M059J (cell line): ENCODE measurements at places on chromosomes 13 and 19. TPM values are rescaled to one million over a fixed set of nuclear protein-coding genes. Genes with fewer than 3 reads are reported as not detected.

DNA sequence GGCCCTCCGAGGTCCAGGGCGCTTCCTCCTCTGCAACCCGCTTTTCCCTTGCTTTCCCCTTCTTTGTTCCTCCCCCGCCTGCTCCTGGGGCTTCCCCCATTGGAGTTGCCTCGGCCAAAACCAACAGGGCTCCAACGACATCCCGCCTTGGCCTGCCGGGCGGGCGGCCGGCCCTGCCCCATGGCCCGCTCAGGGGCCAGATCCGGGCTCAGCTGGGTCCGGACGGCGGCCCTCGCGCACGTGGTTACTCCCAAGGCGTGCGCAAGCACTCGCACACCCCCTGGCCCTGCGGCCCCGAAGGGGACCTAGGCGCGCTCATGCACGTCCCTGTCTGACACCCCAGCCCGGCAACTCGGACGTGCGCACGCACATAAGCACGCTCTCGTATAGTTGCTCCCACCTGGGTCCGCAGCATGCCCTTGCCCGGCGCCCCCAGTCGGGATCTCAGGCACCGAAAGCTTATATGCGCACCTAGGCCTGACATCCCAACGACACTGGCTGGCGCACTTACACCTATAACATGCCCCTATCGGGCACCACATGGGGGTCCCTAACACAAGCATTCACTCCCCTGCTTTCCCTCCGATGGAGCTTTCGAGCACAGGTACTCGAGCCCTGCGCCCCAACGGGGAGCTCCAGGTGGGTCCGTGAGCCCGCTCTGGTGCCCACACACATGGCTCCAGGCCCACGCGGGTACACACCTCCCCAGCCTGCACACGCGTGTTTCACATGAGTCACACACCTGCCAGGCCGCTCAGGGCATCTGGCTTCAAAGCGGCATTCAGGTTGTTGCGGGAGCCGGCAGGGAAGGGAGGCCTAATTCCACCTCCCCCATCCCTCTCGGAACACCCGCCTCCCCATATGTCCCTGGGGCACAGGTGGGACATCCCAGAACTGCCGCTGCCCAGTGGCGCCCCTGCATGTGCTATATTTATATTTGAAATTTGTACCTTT is 15.0 kb downstream of the NFIX start:
- no peak for DNase-seq

GRCh38 chr13:71605744-71606143 is 261.3 kb downstream of the DACH1 start:
- no peak for DNase-seq

- DNase-seq: no peak
Observed at GRCh38 chr19:14401468-14402195, 17.5 kb downstream of the DDX39A start.

GRCh38 chr19:12596927-12597548 is 13.6 kb downstream of the ZNF490 start:
- no peak for DNase-seq

GRCh38 chr19:21484631-21485030 is 20.8 kb upstream of the ZNF429 start:
- no peak for DNase-seq

DNA sequence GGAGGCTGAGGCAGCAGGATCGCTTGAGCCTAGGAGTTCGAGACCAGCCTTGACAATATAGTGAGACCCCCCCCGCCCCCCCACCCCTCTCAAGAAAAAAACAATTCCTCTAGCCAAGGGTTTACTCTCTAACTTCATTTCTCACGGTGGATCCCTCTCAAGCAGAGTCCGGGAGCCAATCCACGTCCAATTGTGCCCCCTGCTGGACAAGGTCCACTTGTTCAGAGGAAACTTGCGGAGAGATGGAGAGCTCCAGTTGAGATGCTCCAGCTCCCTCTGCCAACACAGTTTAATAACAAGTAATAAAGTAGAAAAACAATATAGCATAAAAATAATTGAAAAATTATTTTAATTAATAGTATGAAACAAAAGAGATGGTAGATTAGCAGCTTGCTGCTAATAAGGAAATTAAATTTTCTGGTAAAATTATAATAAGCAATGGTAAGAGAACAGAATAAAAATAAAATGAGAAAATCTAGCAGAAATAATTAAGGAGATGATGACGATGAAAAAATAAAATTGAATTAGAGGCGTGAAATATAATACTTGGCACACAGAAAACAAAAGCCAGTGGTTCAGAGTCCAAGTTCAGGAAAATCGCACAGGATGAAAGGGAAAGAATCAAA is 14.5 kb upstream of the SIGLEC14 start:
- peak; percentile 75 for DNase-seq

GRCh38 chr19:47430041-47430802 is 10.9 kb upstream of the MEIS3 start:
- DNase-seq: peak; percentile 33

DNA sequence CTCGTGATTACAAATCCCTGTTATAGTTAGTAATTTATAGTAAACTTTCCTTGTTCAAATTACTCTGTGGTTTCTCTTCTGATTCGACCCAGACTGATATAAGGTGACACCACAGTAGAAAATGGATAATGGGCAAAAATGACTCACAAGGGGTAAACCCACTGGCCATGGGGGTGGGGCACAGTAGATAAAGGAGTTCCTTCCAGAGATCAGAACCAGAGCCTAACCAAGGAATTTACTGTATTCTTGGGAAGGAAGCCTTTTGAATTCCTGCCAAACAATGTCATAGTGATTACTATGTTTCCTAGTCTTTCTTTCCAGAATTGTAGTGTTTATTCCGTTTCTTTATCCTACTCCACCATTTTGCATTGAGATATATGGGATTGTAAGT is 21.9 kb downstream of the MIR17HG start:
- peak; percentile 75 for DNase-seq

GRCh38 chr19:3790209-3790734 is 4.1 kb upstream of the MATK start:
- DNase-seq: no peak

- DNase-seq: no peak
Observed at GRCh38 chr13:41499452-41499851, 42.1 kb downstream of the RGCC start.

GRCh38 chr19:3826163-3826562 is 40.0 kb upstream of the MATK start:
- DNase-seq: no peak

- DNase-seq: no peak
Observed at GRCh38 chr19:8046569-8047165, 5.9 kb upstream of the CCL25 start.

DNA sequence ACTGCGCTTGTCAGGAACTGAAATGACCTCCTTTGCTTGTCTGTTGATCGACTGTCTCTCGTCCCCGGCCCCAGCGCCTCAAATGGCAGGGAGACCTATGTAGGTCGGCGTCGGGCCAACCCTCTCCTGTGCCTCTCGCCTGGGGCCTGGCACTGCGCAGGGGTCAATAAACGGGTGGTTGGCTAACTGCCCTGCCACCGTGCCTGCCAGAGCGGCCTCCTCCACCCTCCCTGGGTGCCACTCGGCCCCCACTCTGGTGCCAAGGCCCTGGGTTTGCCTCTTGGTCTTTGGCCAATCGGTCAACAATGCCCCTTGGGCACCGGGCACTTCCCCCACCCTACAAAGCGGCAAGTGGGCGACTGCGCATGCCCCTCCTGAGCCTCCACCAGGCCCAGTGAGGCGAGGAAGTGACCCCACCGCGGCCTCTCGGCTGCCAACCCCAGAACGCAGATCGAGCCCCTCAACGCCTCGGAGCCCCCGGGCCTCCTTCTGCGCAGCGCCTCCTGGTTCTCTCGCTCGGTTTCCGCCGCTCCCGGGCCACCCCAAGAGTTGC is 1.1 kb downstream of the KEAP1 start:
- DNase-seq: peak; percentile 74

GRCh38 chr13:71149046-71149445 is 718.0 kb downstream of the DACH1 start:
- DNase-seq: no peak

GRCh38 chr19:3243819-3244700 is 19.6 kb downstream of the CELF5 start:
- peak; percentile 57 for DNase-seq

- no peak for DNase-seq
Observed at GRCh38 chr19:10762656-10763055, 44.8 kb downstream of the DNM2 start.

- no peak for DNase-seq
Observed at GRCh38 chr19:45676851-45677263, 8.8 kb downstream of the GIPR start.

- no peak for DNase-seq
Observed at GRCh38 chr13:106143930-106144709, 391.3 kb downstream of the EFNB2 start.

DNA sequence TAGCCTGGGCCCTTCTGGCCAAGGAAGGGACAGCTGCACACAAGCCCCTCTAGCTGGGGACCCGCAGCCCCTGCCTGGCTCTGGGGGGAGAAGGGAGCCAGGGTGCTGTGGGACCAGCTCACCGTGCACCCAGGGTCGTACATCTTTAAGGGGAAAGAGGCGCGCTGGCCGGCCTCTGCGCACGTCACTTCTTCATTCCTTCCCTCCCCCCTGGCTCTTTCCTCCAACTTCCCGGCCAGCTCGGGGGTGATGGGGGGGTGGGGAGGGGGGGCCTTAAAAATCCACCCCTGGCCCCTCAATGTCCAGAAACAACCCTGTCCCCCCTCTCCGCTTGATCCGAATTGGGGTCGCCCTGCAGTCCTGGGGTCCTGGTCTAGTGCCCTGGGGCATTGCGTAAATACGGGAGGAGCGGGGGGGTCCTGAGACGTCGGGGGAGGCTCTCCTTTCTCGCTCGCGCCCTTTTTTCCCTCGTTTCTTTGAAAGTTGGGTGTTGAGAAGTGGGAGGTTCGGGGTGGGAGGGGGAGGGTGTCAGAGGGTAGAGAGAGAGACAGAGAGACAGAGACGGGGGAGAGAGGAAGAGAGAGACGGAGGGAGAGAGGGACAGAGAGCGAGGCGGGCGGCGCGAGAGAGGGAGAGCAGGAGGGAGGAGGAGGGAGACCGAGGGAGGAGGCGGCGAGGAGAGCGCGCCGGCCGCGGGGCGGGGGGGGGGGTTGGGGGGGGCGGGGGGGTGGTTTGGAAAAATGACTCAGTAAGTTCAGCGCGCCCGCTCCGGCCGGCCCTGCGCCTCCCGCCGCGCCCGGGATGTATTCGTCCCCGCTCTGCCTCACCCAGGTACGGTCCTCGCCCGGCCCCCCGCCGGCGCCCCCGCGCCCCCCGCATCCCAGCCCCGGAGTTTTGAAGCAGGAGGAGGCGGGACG is at the start of gene NFIC:
NFIC (plus strand) TSS at position 748 of the 917 bp plus-strand sequence; CDS start at position 802, 54 bp downstream.
- peak; percentile 86 for DNase-seq

GRCh38 chr19:1822210-1822609 is 10.1 kb upstream of the ATP8B3 start:
- no peak for DNase-seq

GRCh38 chr19:28746478-28746877 is 466.5 kb downstream of the UQCRFS1 start:
- no peak for DNase-seq

GRCh38 chr13:40613914-40614313 is 52.5 kb downstream of the FOXO1 start:
- DNase-seq: no peak

DNA sequence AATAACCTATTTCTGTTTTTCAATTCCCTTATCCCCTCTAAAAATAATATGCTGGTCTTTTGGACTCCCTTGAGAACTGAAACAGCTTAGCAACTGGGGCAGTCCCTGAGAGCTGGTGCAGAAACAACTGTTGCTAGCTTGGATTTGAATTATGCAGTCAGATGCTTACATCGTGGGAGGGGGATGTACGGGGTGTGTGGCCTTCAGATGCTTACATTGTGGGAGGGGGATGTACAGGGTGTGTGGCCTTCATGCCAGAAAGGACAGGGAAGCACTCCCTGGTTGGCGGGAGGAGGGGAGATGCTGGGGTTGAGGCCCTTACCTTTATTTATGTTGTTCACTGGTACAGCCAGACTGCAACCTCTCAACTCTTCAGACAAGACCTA is 25.6 kb downstream of the LRCH1 start:
- DNase-seq: no peak

DNA sequence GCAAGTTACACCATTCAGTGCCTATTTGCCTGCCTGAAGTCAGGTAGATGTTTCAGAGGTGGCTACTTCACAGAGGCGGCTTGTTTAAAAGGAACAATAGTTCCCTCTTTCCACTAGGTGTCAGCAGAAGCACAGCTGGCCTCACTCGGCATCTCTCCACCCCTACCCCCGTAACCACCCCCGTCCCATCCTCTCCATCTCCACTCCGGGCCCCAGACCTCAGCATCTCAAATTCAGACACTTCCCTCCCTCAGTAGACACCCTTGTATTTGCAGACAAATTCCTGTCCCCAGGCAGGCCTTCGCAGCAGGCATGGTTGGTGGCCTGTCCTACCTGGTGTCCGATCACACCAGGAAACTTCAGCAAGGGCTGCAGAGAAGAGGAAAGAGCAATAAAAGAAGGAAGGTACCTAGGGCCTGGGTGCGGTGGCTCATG is 9.1 kb upstream of the DPP9 start:
- DNase-seq: peak; percentile 69

GRCh38 chr13:26420282-26420960 is 137.1 kb upstream of the WASF3 start:
- peak; percentile 3 for DNase-seq

DNA sequence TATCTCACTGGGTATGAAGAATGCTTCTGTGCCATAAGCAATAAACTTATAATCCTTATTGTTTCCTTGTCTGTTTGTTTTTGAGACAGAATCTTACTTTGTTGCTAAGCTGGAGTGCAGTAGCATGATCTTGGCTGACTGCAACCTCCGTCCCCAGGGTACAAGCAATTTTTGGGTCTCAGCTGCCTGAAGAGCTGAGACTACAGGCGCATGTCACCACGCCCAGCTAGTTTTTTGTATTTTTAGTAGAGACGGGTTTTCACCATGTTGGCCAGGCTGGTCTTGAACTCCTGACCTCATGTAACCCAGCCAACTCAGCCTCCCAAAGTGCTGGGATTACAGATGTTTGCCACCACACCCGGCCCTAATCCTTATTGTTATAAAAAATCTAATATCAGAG is 112.5 kb downstream of the MYO16 start:
- DNase-seq: no peak

DNA sequence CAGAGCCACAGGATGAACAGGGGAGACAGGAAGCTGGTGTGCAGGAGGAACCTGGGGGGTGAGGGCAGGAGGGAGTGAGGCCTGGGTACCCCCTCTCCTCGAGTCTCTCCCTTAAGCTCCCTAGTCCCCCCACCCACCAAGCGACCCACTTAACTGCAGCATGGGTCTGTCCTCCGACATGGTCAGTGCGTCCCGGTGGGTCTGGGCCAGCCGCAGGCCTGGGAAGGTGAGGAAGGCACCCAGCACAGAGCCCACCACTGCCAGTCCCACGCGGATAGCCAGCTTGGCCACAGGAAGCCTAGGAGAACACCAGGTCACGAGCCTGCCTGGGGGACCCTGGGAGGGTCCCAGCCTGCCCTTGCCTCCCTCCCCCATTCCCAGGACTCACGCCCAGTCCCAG is 16.9 kb downstream of the TMEM161A start:
- DNase-seq: no peak

GRCh38 chr13:110421696-110422385 is 114.8 kb downstream of the COL4A2 start:
- peak; percentile 55 for DNase-seq

The ZNF223 gene
- 4.4 and 8.6 TPM in 2 replicates for total RNA-seq

The ZNF547 gene
- 1.9 and 5.6 TPM in 2 replicates for total RNA-seq

The FCHO1 gene
- total RNA-seq: 0.20 and 2.1 TPM in 2 replicates

The ACER1 gene
- not detected in 2 replicates for total RNA-seq

The TEX29 gene
- total RNA-seq: not detected in 2 replicates

The PLEKHF1 gene
- 4.2 and 10.7 TPM in 2 replicates for total RNA-seq

The OR7C1 gene
- 0.02 TPM in 1 of 2 replicates, not detected in the other for total RNA-seq

The ZSCAN1 gene
- total RNA-seq: 1.2 TPM in 1 of 2 replicates, not detected in the other

The ADAMTSL5 gene
- total RNA-seq: 0.84 and 3.7 TPM in 2 replicates

The MEGF8 gene
- 5.0 and 12.3 TPM in 2 replicates for total RNA-seq

The CFAP97D2 gene
- not detected in 2 replicates for total RNA-seq

The WDR62 gene
- total RNA-seq: 10.8 and 19.4 TPM in 2 replicates

The TJP3 gene
- total RNA-seq: 0.30 and 0.49 TPM in 2 replicates

The SYNE4 gene
- total RNA-seq: not detected in 2 replicates

The CEACAM20 gene
- not detected in 2 replicates for total RNA-seq
